ENCODE measurements at places on chromosomes 12 and 14.

DNA sequence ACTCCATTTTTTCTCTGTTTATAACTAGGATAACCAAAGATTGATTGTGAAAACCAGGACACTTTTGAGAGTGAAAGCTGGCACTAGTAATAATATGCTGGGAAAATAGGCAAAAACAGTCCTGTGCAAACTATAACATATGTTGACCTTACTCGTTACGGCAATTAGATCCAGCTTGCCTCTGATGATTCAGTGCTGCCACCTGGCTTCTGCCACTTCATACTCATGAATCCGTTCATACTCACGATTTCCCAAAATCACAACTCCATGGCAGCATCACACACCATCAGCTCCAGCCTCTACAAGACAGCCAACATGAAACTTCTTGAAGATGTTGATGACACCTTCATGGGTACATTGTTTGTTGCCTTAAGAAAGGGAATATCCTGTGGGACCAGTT is 49.1 kb upstream of the CAND1 start:
- no peak for DNase-seq

GRCh38 chr12:42315108-42315507 is 10.8 kb downstream of the ZCRB1 start:
- DNase-seq = no peak

GRCh38 chr12:84856156-84856900 is 56.3 kb downstream of the SLC6A15 start:
- DNase-seq = no peak

GRCh38 chr12:65596514-65597091 is 227.7 kb upstream of the HMGA2 start:
- DNase-seq = no peak

- no peak for DNase-seq
These were observed 209.4 kb upstream of the PRICKLE1 start for GRCh38 chr12:42798811-42799438.

DNA sequence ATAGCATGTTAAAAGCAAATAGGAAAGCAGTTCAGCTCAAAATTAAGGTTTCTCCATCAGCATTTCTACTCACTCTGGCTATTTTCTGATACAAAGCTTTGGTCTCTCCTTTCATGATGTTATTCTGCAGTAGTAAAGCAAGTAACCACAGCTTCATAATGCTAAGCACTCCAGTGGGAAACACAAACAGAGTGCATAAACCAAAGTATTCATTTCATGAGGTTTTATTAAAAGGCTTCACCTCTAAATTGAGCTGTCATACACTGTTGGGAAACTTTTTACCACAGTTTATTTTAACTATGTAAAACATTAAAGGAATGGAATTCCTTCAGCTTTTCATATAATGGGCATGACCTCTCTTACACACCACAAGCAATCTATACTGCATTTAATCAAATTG is 157.9 kb upstream of the LMO3 start:
- no peak for DNase-seq

GRCh38 chr12:130158754-130159059 is 3.6 kb upstream of the FZD10 start:
- DNase-seq = no peak

- no peak for DNase-seq
These were observed 42.0 kb upstream of the DAAM1 start for GRCh38 chr14:59146484-59146883.
